ENCODE measurements at places on chromosomes 2 and 18. TPM values are rescaled to one million over a fixed set of nuclear protein-coding genes. Genes with fewer than 3 reads are reported as not detected.

GRCh38 chr18:41745166-41746049 lies 209.6 kb upstream of the PIK3C3 start:
- DNase-seq, result peak; percentile 62

Gene EGR4
- total RNA-seq, result not detected

Gene DSG4
- total RNA-seq, result not detected

Gene SPP2
- total RNA-seq, result 76.4 TPM
